Endothelial cell (in vitro differentiated cells): ENCODE measurements at places on chromosomes 4 and X. TPM values are rescaled to one million over a fixed set of nuclear protein-coding genes. Genes with fewer than 3 reads are reported as not detected.

Gene GPR173
- 9.4 TPM for total RNA-seq

Gene EPHA5
- total RNA-seq: not detected

Gene ARMCX1
- total RNA-seq: 35.2 TPM

Gene DDIT4L
- total RNA-seq: 3.4 TPM

Gene DMRTC1
- total RNA-seq: 0.38 TPM

Gene TMPRSS11A
- total RNA-seq: not detected

Gene PAGE1
- not detected for total RNA-seq

Gene PDCL2
- not detected for total RNA-seq

Gene NOP14
- 22.9 TPM for total RNA-seq

Gene NPNT
- total RNA-seq: not detected

Gene TGIF2LX
- total RNA-seq: not detected

Gene GPAT3
- 16.0 TPM for total RNA-seq

Gene SERPINA7
- not detected for total RNA-seq

Gene HPGDS
- 0.33 TPM for total RNA-seq

Gene NXF2B
- total RNA-seq: 1.5 TPM

Gene RAI2
- 7.0 TPM for total RNA-seq

Gene MID1
- total RNA-seq: 61.8 TPM

Gene MAGEC1
- total RNA-seq: not detected

Gene ASB12
- total RNA-seq: 0.33 TPM

Gene ZXDA
- 3.1 TPM for total RNA-seq

Gene EIF1AX
- 56.3 TPM for total RNA-seq

Gene SH3D19
- 89.5 TPM for total RNA-seq

Gene SPANXD
- not detected for total RNA-seq

Gene TTC29
- 52.7 TPM for total RNA-seq

Gene MAGEB18
- not detected for total RNA-seq

Gene TAB3
- 23.8 TPM for total RNA-seq

Gene SPANXN2
- total RNA-seq: not detected

Gene IL15
- 8.8 TPM for total RNA-seq
